Osteocyte (in vitro differentiated cells): ENCODE measurements at places on chromosomes 4 and X.

DNA sequence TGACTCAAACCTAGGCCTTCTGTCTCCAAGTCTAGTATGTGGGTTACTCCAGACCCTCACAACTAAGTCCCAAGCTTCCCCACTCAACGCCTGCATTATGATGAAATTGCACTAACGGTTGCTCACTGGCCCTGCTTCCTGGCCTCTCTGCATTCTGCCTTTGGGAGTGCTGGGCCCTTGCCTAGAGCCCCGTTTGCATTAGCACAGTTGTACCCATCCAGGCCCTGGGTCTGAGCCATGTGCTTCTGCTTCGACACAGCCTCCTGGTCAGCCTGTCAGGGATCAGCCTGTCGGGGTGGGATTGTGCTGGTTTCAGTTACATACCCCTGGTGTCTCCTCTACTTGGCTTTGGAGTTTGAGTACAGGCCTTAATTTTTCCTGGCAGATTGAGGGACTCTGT is 58.4 kb downstream of the DCUN1D4 start:
- DNase-seq: no peak

GRCh38 chrX:115284877-115285276 is 4.6 kb upstream of the LUZP4 start:
- no peak for DNase-seq

DNA sequence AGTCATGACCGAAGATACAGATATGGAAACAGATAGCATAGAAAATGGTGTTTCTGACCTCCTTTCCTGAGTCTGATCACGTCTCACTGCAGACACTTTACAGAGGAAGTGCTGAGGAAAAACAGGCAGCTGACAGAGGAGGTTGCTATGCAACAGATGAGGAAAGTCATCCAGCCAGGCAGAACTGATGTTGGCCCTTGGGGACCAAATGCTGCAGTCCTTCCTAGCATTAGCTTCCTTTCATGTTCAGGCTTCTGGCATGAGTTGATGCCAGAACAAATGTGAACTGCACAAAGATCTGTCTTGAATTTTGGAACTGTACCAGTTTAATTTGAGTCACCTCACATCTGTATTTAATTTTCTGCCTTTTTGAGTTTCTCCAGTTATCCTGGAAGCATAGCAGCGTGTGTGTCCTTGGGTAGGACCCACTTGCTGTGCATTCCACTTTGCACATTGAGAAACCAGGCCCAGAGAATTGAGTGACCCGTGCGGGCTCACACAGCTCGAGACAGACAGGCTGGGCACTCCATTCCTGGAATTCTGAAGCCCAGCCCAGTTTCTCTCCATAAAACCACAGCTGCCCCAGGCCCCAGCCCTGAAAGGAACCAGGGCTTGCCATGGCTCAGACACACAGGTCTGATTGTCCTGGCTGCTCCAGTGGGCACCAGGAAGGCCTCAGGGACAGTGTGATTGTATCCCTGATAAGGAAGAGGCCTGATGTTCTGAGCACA is 1.4 kb upstream of the MAGED1 start:
- DNase-seq: no peak

- DNase-seq: no peak
Measured at GRCh38 chrX:41257801-41258200, 76.2 kb upstream of the DDX3X start.

DNA sequence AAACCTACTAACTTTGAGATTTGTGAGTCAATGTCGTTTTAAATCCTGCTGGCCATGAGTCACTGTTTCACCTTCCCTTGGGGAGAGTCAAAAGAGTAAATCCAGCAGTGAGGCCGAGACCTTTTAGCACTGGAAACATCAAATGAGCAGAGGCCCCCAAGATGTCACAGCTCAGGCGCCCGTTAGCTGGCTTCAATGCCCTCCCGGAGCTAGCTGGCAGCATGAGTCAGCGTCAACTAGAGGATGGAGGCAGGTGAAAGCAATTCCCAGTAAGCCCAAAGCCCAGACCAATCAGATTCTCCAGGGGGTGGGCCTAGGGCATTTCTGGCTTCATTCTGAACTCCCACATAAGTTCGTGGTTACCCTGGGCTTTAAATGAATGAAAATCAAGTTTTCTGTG is 170.9 kb downstream of the CLCN4 start:
- no peak for DNase-seq

GRCh38 chr4:65747386-65747785 is 77.1 kb upstream of the EPHA5 start:
- DNase-seq: no peak

GRCh38 chr4:139246166-139246565 is 33.9 kb downstream of the MGARP start:
- DNase-seq: no peak

DNA sequence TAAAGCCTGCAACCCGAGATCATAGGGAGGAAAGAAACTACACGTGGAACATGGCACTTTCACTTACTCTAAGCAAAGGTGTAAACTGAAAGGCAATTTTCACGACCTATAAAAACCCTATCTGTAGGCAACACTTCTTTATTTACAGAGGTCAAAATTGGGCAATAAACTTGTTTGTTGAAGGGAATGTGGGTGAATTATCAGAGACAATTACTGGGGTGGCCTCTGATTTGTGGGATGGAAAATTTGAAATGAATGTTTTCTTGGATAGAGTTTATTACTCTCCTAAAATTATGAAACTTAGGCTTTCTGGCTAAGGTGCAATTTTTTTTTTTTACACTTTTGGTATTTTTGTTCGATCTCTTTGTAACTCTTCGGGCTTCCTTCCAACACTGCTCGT is 734.1 kb upstream of the TENM3 start:
- DNase-seq: no peak

DNA sequence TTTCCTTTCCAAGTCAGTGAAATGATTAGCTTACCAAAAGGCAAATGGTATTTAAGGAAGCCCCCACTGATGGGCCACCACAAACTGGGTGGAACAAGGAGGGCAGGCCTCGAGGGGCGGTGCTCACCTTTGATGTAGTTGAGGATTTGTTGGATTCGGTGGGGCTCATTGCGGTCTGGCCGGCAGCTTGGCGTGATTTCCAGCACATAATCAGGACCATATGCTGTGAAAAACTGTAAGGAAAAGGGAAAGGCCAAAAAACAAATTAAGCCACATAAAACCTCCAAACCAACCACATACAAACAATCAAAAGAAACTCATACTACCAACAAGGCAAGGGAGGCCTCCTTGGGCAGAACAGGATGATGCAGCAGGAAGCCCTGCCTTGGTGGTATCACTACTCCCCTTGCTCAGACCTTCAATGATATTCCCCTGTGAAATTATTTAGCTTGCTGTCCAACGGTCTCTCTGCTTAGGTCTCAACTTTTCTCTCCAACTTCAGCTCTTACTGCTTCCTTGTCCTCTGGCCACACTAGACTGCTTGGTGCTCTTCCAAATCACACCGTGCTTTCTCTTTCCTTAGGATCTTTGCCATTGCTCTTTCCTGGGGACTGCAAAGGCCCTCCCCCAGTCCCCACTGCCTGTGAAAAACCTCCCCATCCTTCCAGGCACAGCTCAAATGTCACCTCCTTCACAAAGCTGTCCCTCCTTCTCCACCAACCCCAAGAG is 46.1 kb upstream of the CITED1 start:
- DNase-seq: no peak

DNA sequence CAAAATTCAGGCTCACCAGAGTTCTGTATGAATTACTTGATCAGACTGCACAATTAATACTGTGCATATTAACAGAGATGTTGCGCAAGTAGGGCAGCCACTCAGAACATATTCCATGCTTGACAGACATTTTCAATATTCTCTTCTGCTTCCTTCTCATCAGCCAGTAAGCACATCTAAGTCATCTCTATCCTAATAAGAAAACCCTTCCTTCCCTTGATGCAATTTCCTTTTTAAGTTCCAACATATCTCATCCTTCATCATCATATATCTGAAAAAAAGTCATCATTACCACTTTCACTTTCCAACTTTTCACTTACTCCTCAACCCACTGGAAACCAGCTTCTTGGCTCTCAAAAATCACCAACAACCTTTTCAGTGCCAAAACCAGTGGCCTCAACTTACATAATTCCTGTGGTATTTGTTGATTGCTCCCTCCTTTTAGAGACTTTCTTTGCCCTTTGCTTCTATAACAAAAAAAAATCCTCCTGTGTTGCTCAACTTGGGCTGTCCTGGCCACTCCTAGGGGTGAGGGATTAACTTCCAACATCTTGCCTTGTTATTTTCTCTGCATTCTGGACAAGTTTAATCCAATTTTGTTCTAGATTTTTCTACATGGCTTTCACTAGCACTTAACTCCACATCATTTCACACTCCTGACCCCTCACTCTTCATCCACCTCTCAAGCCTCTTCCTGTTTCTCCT is 14.1 kb downstream of the MBNL3 start:
- no peak for DNase-seq

DNA sequence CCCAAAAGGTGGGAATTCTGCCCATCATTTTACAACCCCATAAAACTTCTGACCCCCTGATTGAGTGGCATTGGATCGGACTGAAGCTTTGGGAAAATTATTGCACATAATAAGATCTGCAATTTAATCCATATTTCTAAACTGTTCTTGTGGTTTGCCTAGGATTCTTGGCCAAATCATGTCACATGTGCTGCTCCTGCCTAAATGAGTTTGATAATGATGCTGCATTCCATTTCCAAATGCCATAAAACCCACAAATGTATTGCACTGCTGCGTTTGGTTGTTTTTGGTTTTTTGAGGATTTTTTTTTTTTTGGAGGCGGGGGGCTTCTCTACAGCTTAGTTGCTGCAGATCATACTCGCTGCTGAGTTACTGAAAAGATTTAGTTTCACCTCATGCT is 153.6 kb downstream of the QDPR start:
- no peak for DNase-seq
